ENCODE measurements at places on chromosomes 4 and X. TPM values are rescaled to one million over a fixed set of nuclear protein-coding genes. Genes with fewer than 3 reads are reported as not detected.

Gene PDCL2
- total RNA-seq, result not detected

Gene ABRAXAS1
- total RNA-seq, result 15.9 TPM

Gene PSAPL1
- total RNA-seq, result not detected

Gene MAP7D2
- total RNA-seq, result under 0.01 TPM

Gene CLCN3
- total RNA-seq, result 38.0 TPM

Gene SLC25A43
- 11.7 TPM for total RNA-seq

Gene HS3ST1
- total RNA-seq, result 1.3 TPM

Gene MAGEA4
- not detected for total RNA-seq

Gene NDST4
- not detected for total RNA-seq

Gene HOPX
- total RNA-seq, result under 0.01 TPM

Gene IGSF1
- not detected for total RNA-seq

Gene F8A2
- not detected for total RNA-seq

Gene PAGE1
- not detected for total RNA-seq

Gene PPBP
- not detected for total RNA-seq

Gene TGIF2LX
- not detected for total RNA-seq

Gene CXCL11
- 0.14 TPM for total RNA-seq

Gene CENPVL2
- total RNA-seq, result not detected

Gene TMEM150C
- 0.65 TPM for total RNA-seq

Gene MAGEB1
- total RNA-seq, result not detected

Gene USP17L30
- not detected for total RNA-seq

Gene PPP1R2C
- not detected for total RNA-seq

Gene NALF2
- total RNA-seq, result not detected

Gene DRP2
- 0.74 TPM for total RNA-seq

Gene ZNF157
- total RNA-seq, result not detected

Gene SSX5
- not detected for total RNA-seq

Gene SPINK2
- total RNA-seq, result not detected

Gene QDPR
- 25.7 TPM for total RNA-seq

Gene IL15
- 7.3 TPM for total RNA-seq

Gene LINC00632
- total RNA-seq, result 6.2 TPM

Gene ATP1B4
- not detected for total RNA-seq
